RPMI8226 (cell line): ENCODE measurements at places on chromosomes 4 and X.

DNA sequence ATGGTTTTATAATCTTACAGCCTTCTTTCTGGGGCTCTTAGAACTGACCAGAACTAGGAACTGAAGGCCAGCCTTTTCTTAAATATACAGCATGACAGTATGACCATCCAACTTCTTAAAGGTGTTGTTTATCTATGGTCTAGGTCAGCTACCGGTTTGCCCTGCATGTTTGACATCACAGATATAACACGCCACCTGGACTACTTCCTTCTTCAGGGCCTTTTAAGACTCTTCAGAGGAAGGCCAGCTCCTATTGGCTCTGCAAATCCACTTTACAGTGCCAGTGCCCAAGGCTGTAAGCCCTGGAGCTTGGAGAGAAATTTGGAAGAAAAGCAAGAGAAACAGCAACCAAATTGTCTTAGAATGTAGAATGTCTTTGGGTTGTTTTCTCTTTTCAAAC is 185.5 kb downstream of the MGST2 start:
- no peak for DNase-seq

DNA sequence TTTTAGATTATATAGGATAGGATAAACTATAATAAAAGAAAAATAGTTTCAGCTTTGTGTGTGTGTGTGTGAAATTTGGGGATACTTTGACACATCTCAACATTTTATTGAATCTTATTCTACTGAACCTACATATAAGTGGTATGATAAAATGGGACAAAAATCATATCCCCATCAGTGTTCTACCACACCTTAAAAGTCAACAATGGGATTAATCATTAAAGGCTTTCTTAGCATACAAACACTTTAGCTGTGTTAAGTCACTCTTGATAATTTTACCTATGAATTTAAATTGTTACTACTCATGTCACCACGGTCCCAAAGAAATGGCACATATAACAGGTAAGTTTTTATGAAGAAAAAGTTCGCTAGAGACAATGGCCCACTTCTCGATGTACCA is 37.7 kb upstream of the LRBA start:
- no peak for DNase-seq

GRCh38 chrX:87941841-87942240 is 424.2 kb downstream of the KLHL4 start:
- peak; percentile 3 for DNase-seq

GRCh38 chr4:8351931-8352367 is 82.4 kb downstream of the HTRA3 start:
- DNase-seq, result no peak

GRCh38 chrX:22300130-22300529 is 27.4 kb downstream of the CBLL2 start:
- DNase-seq, result peak; percentile 44

DNA sequence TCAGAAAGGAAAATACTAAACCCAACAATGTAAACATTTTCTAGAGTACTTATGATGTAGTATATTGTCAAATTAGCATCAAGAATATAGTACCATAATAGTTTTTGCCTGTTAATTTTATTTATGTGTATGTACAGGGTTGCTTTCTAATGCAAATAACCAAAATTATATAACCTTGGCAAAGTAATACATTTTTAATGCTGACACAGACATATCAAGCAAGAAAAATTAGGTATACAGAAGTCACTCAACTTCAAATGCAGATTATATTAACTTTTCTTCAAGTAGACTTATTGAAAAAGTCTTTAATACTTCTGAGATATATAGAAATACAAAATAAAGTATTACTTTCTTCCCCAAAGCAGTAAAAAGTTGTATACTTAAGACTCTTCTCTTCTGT is 44.3 kb downstream of the MAPK10 start:
- no peak for DNase-seq

- no peak for DNase-seq
Observed at GRCh38 chr4:1202526-1203011, 30.2 kb upstream of the SPON2 start.

DNA sequence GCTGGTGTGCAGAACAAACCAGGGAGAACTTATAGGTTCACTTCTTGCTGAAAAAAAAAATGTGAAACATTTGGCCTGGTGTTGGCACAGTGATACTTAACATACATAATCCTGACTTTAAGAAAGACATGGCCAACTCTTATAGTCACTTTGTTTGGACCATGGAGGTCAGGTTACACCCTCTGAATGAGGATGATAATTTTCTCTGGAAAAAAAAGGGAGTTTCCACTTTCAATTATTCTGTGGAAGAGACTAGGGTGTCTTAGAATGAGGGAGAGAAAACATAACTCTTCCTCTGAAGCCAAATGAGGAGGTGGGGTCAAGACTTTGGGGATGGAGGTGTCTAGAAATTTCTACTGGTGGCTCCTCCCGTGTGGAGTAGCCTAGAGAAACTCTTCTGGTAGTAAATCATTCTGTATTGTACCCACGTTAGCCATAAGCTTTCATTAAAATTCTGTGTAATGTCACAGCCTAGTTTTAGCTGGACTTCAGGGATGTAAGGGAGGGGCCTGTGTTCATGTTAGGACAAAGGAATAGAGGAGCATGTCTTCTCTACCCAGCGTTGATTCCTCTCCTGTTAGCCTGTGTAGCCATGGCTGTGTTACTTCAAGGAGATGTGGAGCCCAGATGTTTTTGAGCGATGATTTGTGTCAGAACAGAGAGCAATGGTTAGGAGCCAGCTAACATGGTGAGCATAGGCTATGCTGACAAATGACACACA is 328.3 kb downstream of the GPAT3 start:
- DNase-seq, result no peak

GRCh38 chr4:138223231-138223910 is 18.8 kb downstream of the SLC7A11 start:
- DNase-seq, result peak; percentile 18

DNA sequence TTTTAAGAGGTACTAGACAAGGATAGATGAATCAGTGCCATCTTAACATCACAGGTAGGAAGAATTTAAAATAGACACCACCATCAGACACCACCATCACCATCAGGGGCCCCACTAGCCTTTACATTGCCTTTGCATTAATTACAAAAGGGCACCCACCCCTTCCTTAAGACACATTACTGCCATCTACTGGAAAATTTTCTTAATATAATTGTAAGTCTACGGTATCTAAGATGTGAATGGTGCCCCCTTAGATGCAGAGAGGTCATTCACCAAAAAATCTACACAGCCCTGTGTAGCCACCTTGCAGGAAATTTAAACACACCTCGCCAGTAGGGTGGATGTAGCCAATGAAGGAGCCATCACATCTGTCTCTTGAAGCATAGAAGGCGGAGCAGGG is 184.1 kb downstream of the MID1IP1 start:
- DNase-seq, result peak; percentile 30

- DNase-seq, result no peak
Observed at GRCh38 chr4:173801876-173802661, 272.0 kb upstream of the HAND2 start.

DNA sequence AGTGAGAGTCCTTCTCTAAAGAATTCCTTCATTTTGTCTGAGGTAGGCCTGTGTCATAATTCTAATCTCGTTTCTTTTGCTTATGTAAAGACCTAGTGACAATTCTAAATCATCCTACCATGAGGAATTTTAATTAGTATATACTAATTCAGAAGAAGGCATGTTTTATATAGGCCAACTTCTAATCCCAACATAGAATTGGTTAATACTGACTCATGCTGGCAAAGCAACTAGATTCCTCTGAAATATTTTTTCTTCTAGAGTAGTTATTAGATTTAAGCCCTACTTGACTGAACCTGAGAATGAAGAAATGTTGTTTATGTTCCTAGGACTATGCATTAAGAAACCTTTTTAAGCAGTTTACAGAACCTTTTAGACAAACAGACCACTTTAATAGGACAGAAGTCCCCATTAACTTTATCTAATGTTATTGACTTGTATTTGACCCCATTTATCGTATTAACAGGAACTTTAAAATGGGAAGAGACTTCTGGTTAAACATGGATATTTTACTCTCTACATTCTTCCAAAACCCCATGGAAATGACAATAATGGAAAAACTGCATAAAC is 56.1 kb upstream of the EIF1AX start:
- DNase-seq, result no peak

DNA sequence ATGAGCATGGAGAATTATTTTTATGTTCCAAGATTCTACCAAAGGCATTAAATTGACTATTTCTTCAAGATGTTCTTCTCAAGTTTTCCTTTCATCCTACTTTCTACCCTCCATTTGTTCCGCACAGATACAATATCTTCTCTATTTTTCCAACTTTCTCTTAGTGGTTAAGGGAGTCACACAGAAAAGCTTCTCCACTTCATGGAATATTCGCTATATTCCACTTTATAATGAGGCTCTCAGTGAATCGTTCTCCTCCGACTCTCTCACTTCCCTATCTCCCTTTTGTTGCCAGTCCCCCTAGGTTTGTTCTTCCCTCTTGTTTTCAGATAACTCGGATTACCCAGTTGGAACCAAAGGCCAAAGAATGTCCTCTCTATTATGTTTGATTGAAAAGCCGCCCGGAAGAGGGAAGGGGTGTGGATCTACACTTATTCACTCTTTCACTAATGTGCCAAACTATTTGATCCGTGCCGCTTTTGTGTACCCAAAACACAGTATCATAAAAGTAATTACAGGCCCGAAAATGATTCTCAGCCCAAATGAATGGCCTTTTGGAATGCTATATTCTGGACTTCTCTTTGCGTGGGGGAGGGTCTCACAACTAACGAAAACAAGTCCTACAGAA is 1.2 kb downstream of the SH3D19 start:
- no peak for DNase-seq

DNA sequence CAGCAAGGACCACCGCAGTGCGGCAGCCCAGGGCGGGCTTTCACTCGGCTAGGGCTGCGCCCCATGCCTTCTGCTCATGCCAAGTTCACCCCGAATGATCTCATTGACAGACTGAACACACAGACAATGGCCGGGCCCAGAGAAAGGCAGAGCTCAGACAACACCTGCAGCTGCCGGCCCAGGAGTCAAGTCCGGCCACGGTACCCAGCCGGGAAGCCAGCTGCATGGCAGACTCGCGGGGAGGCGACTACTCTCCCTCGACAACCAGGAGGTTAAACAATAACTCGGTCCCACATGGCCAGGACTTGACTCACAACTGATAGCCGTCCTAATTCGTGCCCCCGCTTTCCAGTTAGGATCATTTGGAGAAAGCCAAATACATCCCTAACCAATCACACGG is 50.4 kb downstream of the ABLIM2 start:
- peak; percentile 35 for DNase-seq

DNA sequence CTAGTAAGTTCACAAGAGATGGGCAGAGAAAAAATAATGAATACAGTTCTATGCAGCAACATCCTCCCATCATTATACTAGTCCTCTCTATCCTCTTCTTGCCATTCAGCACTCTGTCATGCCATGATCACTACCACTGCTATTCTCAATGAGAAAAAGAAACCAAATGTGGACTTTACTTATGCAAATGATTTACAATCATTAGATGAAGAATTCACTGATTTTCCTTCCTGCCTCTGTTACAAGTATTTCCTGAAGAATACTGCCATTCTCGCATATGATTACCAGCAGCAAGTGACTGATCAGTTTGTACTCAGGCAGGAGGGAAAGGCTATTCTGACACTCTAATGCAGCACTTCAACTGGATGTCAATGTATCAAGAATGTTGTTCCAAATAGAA is 50.3 kb downstream of the WDFY3 start:
- no peak for DNase-seq

DNA sequence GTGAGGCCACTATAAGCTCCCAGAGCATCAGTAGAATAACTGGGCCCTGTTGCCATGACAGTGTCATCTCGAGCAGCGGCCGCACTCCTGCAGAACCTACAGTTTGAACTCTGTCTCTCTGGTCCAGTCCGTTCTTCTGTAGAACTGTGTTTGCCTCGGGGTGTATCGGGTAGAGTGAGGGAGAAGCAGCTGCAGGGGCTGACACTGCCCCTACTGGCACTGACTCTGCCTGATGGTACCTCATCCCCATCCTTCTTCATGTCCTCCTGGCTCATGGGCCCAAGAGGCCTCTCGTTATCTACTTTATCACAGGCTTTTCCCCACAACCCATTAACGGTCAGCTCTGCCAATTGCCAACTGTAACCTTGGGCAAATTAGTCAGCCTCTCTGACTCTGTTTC is 96.5 kb downstream of the NPNT start:
- no peak for DNase-seq

- DNase-seq, result peak; percentile 24
Observed at GRCh38 chrX:140091125-140091886, 126.0 kb upstream of the CXorf66 start.

DNA sequence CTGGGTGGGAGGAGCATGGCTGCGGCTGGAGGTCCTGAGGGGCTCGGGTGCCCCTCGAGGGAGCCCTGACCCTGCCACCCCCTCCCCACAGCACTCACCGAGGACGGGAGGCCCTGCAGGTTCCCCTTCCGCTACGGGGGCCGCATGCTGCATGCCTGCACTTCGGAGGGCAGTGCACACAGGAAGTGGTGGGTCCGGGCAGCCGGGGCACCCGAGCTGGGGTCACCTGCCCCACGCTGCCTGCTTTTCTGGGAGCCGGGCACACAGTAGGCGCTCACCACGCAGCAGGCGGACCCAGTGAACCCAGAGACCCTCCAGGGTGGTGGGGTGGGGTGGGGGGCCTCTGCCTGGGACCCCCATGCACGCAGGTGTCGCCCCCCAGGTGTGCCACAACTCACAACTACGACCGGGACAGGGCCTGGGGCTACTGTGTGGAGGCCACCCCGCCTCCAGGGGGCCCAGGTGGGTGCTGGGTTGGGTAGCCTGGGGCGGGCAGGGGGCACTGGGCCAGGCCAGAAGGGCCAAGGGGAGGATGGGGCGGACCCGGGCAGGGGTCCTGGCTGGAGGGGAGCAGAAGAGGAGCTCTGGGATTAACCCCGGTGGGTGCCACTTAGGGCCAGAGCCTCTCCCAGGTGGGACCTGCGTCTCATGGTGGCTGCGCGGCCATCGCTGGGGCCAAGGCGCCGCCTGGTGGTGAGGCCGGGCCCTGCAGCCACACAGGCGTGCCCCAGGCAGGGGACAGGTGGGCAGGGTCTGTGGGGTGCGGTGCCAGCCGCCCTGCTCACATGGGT is 1.4 kb downstream of the HGFAC start:
- DNase-seq, result peak; percentile 64

GRCh38 chrX:140250391-140250790 is 254.5 kb downstream of the SOX3 start:
- DNase-seq, result no peak

- no peak for DNase-seq
Observed at GRCh38 chr4:56215901-56216300, 171.4 kb downstream of the AASDH start.

- DNase-seq, result no peak
Observed at GRCh38 chrX:112223391-112223790, 140.8 kb upstream of the TRPC5 start.

GRCh38 chr4:144584428-144584827 is 61.5 kb upstream of the HHIP start:
- no peak for DNase-seq

- DNase-seq, result no peak
Observed at GRCh38 chr4:152273343-152273742, 262.5 kb downstream of the FBXW7 start.

- no peak for DNase-seq
Observed at GRCh38 chr4:8129136-8129535, 29.5 kb downstream of the ABLIM2 start.

- DNase-seq, result no peak
Observed at GRCh38 chr4:153260553-153261300, 56.5 kb downstream of the TRIM2 start.

GRCh38 chrX:34382416-34382815 is 250.3 kb upstream of the FAM47A start:
- DNase-seq, result no peak

- DNase-seq, result no peak
Observed at GRCh38 chr4:2245787-2246275, 3.9 kb upstream of the HAUS3 start.

GRCh38 chrX:20664774-20665173 is 398.1 kb upstream of the RPS6KA3 start:
- DNase-seq, result no peak

- no peak for DNase-seq
Observed at GRCh38 chr4:40575846-40576245, 53.8 kb downstream of the RBM47 start.
